ENCODE measurements at places on chromosomes 1 and 21. TPM values are rescaled to one million over a fixed set of nuclear protein-coding genes. Genes with fewer than 3 reads are reported as not detected.

DNA sequence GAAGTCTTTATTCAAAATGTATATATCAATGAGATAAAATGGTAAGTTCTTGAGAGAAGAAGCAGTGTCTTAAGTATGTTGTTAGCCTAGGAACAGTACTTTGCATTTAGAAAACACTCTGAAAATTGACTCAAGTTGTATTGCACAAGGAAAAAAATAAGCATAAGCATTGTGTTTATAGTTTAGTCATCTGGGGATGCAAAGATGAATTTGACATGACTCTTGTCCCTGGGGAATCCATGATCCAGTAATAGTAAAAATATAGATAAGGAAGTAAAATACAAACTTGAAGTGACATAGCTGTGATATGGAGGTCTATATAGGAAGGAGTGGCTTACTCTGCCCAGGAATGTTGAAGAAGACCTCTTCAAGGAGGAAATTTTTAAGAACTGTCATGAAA lies 185.0 kb upstream of the PTBP2 start:
- no peak overlapping the region for H3K27ac ChIP-seq
- H3K4me3 ChIP-seq = no peak overlapping the region
- H3K27me3 ChIP-seq = no peaks in the 10 kb centered on the region
- H3K4me1 ChIP-seq = no peaks in the 10 kb centered on the region

The AGMAT gene
- total RNA-seq = 3.3 TPM

The ATP6V1G3 gene
- total RNA-seq = not detected

The LRRC71 gene
- total RNA-seq = not detected

DNA sequence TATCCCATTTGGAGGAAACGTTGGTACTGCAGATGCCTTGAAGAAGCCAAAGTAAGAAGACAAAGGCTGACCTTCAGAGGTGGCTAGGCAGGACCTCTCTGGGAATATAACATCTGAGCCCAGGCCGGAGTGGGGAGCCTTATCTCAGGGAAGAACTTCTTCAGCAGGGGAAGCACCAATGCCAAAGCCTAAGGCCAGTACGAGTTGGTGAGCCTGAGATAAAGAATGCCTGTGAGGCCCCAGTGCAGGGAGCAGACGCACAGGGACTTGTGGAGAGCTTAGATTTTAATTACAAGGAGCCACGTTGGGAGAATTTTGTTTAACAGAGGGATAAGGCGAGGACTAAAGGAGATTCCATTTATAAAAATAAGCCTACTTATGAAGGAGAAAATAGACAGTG lies 468.8 kb upstream of the RUNX1 start:
- no peaks in the 10 kb centered on the region for H3K4me1 ChIP-seq
- DNase-seq = no peak
- H3K36me3 ChIP-seq = no peaks in the 10 kb centered on the region

DNA sequence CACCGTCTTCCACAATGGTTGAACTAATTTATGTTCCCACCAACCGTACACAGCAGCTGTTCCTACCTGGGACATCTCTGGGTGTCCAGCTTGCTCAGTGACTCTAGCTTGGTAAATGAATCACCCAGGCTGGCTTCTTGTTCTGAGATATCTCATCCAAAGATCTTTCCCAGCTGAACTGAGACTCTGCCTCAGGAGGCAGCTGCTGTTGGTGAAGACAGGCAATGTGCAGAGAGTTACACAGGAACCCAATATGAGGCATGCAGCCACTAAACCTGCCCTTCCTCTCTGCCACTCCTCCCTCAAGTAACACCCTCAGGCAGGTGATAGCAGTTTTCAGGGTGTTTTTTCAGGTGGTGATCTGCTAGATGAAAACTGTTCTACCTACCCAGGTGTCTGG lies 14.0 kb upstream of the FOXO6 start:
- no peak overlapping the region for H3K4me3 ChIP-seq
- H3K36me3 ChIP-seq = no peaks in the 10 kb centered on the region
- no peak for DNase-seq
- H3K27ac ChIP-seq = no peak overlapping the region
- no peaks in the 10 kb centered on the region for H3K27me3 ChIP-seq
- H3K4me1 ChIP-seq = no peaks in the 10 kb centered on the region

- H3K36me3 ChIP-seq = no peaks in the 10 kb centered on the region
- H3K4me3 ChIP-seq = no peak overlapping the region
- no peak overlapping the region for H3K27ac ChIP-seq
- DNase-seq = no peak
Observed at GRCh38 chr1:217253351-217253750, 377.5 kb downstream of the GPATCH2 start.

- DNase-seq = no peak
- no peaks in the 10 kb centered on the region for H3K27me3 ChIP-seq
- H3K4me3 ChIP-seq = peak overlapping the region; percentile 79
- peak overlapping the region; percentile 59 for H3K27ac ChIP-seq
- peaks cover 40% of the 10 kb centered on the region for H3K4me1 ChIP-seq
Observed at GRCh38 chr1:248862695-248862997, 3.8 kb upstream of the ZNF692 start.

The C21orf58 gene
- total RNA-seq = 8.2 TPM

DNA sequence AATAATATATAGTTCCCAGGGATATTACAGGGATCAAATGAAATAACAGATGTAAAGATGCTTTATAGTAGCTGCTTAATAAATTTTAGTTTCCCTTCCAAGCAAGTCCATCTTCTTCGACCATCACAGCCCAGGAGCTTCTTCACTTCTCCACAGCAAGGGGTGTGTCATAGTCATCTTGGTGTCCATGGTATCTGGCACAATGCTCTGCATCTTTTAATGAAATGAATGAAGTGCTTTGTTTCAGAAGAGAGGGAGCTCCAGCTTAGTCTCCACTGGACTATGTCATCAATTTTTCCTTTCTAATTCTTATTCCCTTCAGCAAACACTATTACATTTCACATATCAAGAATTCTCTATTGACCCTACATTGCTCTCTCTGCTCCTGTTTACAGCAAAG lies 4.9 kb upstream of the MACF1 start:
- H3K36me3 ChIP-seq = no peaks in the 10 kb centered on the region
- no peaks in the 10 kb centered on the region for H3K27me3 ChIP-seq
- H3K27ac ChIP-seq = no peak overlapping the region
- H3K4me3 ChIP-seq = no peak overlapping the region
- peaks cover 68% of the 10 kb centered on the region for H3K4me1 ChIP-seq

- H3K27me3 ChIP-seq = no peaks in the 10 kb centered on the region
- H3K27ac ChIP-seq = no peak overlapping the region
- H3K36me3 ChIP-seq = no peaks in the 10 kb centered on the region
- H3K4me1 ChIP-seq = no peaks in the 10 kb centered on the region
- H3K4me3 ChIP-seq = no peak overlapping the region
Observed at GRCh38 chr1:107515702-107516101, 374.9 kb downstream of the NTNG1 start.

The TP53BP2 gene
- total RNA-seq = 48.3 TPM

GRCh38 chr1:87757676-87758075 lies 429.0 kb downstream of the LMO4 start:
- H3K27me3 ChIP-seq = no peaks in the 10 kb centered on the region
- no peaks in the 10 kb centered on the region for H3K4me1 ChIP-seq
- H3K36me3 ChIP-seq = no peaks in the 10 kb centered on the region
- H3K27ac ChIP-seq = no peak overlapping the region
- H3K4me3 ChIP-seq = no peak overlapping the region

- H3K36me3 ChIP-seq = no peaks in the 10 kb centered on the region
- peaks cover 20% of the 10 kb centered on the region for H3K4me1 ChIP-seq
- no peaks in the 10 kb centered on the region for H3K27me3 ChIP-seq
- no peak overlapping the region for H3K27ac ChIP-seq
Observed at GRCh38 chr1:209483691-209484090, 99.8 kb upstream of the CAMK1G start.

- H3K4me1 ChIP-seq = no peaks in the 10 kb centered on the region
- H3K27me3 ChIP-seq = peaks cover 3% of the 10 kb centered on the region
- no peak for DNase-seq
- no peak overlapping the region for H3K27ac ChIP-seq
- no peaks in the 10 kb centered on the region for H3K36me3 ChIP-seq
- H3K4me3 ChIP-seq = no peak overlapping the region
Observed at GRCh38 chr21:33135925-33136324, 66.0 kb downstream of the OLIG1 start.

- H3K27me3 ChIP-seq = no peaks in the 10 kb centered on the region
- no peak for DNase-seq
- no peak overlapping the region for H3K4me3 ChIP-seq
Observed at GRCh38 chr1:203280061-203280460, 25.3 kb upstream of the BTG2 start.

The TNFRSF25 gene
- 392 TPM for total RNA-seq

GRCh38 chr1:39076799-39077148 lies 50.6 kb downstream of the NDUFS5 start:
- no peaks in the 10 kb centered on the region for H3K4me1 ChIP-seq
- H3K4me3 ChIP-seq = no peak overlapping the region
- no peaks in the 10 kb centered on the region for H3K36me3 ChIP-seq
- no peaks in the 10 kb centered on the region for H3K27me3 ChIP-seq
- DNase-seq = no peak

GRCh38 chr1:98403963-98404480 lies 257.5 kb upstream of the SNX7 start:
- no peak for DNase-seq
- no peaks in the 10 kb centered on the region for H3K27me3 ChIP-seq
- H3K36me3 ChIP-seq = no peaks in the 10 kb centered on the region

The PLA2G2C gene
- not detected for total RNA-seq

GRCh38 chr1:188228623-188229022 lies 1399.9 kb downstream of the PLA2G4A start:
- no peaks in the 10 kb centered on the region for H3K27me3 ChIP-seq
- H3K27ac ChIP-seq = no peak overlapping the region
- DNase-seq = no peak
- no peaks in the 10 kb centered on the region for H3K4me1 ChIP-seq

DNA sequence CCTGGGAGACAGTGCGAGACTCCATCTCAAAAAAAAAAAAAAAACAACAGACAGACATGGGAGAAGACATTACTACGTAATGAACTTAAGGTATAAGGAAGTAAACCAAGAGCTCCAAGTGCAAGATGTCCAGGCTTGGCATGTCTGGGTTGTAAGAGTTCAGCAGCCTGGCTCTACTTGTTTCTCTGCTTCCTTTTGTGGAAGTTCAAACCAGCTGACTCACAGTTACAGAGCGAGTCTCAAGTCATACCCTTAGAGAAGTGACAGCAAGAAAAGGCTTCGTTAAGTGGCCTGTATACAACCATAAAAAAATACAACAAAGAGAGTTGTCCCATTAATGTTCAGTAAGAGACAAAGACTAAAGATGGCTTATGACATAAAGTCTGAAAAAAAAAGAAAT lies 1.3 kb downstream of the RIT1 start:
- peak overlapping the region; percentile 79 for H3K27ac ChIP-seq
- H3K4me1 ChIP-seq = peaks cover 21% of the 10 kb centered on the region
- no peaks in the 10 kb centered on the region for H3K27me3 ChIP-seq
- no peak for DNase-seq

- H3K27me3 ChIP-seq = no peaks in the 10 kb centered on the region
- H3K36me3 ChIP-seq = no peaks in the 10 kb centered on the region
- DNase-seq = no peak
- H3K4me1 ChIP-seq = no peaks in the 10 kb centered on the region
- H3K4me3 ChIP-seq = no peak overlapping the region
Observed at GRCh38 chr1:202551683-202552082, 158.6 kb downstream of the SYT2 start.

The TEX38 gene
- total RNA-seq = not detected

The HES3 gene
- total RNA-seq = not detected
